ENCODE measurements at places on chromosomes 3 and 15.

- no peak for DNase-seq
These were observed 868 bp upstream of the GADL1 start for GRCh38 chr3:30895329-30895728.

GRCh38 chr15:64133623-64134344, 17.7 kb upstream of the SNX22 start:
- DNase-seq, result no peak

- DNase-seq, result no peak
These were observed 16.9 kb upstream of the MEX3B start for GRCh38 chr15:82062479-82063454.

DNA sequence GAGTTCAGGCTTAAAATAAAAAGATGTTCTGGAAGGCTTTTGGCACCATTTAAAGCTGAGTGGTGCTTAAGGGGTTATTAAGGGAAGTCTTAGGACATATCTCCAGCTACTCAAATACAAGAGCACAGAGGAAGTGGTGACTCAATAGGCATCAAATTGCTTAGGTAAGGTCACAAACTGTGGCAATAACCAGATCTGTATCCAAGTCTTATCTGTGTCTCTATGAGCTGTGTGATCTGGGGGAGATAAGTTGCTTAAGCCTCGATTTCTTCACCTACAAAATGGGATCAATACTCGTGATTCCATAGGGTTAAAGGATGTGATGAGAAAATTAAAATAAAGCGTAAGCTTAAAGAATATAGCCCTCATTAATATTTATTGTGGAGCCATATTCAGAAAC, 7.6 kb downstream of the HDC start:
- no peak for DNase-seq

GRCh38 chr3:72255191-72255590, 470.2 kb upstream of the PROK2 start:
- DNase-seq, result no peak

DNA sequence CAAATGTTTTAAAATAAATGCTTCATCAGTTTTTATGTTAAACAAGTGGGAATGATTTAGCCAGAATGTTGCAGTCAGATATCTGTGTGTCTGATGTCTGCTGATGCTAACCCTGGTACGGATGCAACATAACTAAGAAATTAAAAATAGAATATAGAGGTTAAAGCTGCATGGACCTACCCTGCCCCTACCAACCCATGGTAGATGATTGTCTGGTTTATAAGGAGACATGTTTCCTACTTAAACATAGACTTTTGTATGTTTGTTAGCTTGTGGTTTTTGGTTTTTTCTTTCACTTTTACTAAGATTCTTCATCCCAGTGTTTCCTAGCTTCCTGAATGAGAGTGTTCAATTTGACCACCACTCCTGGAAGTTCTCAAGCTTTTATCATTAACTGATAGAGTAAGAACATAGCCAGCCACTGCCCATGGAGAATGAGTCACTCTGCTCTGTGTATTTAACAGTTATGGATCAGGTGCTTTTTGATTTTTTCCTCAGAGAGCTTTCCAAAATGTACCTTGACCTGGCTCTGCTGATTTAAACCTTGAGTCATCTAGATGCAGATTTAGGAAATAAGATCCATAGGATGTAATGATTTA, 70.7 kb upstream of the VEPH1 start:
- no peak for DNase-seq

GRCh38 chr3:121793078-121793477, 41.8 kb downstream of the IQCB1 start:
- DNase-seq, result no peak

DNA sequence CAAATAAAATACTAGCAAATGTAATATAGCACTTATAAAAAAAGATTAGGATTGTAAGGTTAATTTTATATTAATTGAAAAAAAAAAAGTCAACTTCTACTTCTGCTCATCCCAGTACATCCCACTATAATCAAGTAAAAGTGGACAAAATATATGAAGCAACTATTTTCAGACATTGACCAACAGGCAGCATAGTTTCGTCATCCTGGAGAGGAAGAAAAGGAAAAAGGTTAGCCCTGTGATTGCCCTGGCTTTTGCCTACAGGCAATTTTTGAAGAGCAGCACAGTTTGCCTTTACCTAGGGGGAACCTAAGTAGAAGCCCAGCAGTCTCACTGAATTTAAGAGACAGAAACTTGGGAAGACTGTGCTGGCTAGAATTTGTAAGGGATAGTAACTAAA, 52.2 kb upstream of the ACTC1 start:
- DNase-seq, result no peak

GRCh38 chr3:177294221-177294620, 96.9 kb upstream of the TBL1XR1 start:
- no peak for DNase-seq

- no peak for DNase-seq
These were observed 47.2 kb upstream of the RASA2 start for GRCh38 chr3:141439589-141439988.

GRCh38 chr3:190016966-190017365, 103.7 kb downstream of the P3H2 start:
- no peak for DNase-seq

GRCh38 chr3:18122264-18122663, 302.9 kb downstream of the SATB1 start:
- no peak for DNase-seq

GRCh38 chr3:140699516-140700231, 21.8 kb downstream of the TRIM42 start:
- DNase-seq, result no peak

DNA sequence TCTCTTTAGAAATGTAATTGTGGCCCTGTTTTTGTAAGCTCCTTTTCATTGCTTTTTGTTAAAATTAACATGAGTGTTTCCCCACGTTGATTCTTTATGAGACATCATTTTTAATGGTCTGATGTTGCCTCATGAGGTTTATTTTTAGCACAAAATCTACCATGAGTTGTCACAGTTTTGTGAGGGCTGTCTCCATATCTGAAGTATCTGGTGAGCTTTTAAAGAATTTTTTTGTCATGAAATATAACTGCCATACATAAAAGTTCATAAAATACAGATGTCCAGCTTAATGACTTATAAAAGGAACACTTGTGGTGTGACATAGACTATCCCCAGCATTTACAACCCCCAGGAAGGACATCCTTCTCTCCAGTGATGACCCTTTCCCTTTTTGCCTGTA, 34.3 kb upstream of the CEMIP start:
- no peak for DNase-seq

DNA sequence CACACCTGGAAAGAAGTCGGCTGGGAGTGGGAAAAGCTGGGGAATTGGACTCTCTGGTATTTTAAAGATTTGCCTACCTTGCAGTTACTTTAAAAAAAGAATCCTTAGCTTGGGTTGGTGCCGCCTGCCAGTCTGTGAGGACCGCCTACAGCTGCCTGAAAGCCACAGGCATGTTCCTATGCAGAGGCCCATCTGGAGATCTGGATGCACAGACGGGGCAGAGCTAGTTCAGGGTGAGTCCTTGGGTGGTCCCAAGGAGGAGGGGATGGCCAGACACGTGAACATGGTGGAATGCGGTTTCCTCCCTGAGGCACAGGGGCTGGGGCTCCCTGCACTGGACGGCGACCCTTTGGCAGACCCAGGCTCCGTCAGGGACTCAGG, 113.2 kb upstream of the IQSEC1 start:
- DNase-seq, result no peak

DNA sequence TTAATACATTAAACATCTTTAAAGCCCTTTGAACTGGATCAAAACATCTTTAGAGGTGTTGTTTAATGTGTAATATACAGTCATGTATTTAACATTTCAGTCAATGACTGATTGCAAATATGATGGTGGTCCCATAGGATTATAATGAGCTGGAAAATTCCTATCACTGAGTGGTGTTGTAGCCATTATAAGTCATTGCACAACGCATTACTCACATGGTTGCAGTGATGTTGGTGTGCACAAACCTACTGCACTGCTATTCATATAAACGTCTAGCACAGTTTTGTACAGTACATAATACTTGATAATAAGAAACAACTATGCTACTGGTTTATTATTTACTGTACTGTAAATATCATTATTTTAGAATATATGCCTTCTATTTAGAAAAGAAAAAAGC, 75.6 kb downstream of the DTWD1 start:
- DNase-seq, result no peak

All from bone marrow (tissue), 2 donors.